ENCODE measurements at places on chromosomes 1 and 21.

DNA sequence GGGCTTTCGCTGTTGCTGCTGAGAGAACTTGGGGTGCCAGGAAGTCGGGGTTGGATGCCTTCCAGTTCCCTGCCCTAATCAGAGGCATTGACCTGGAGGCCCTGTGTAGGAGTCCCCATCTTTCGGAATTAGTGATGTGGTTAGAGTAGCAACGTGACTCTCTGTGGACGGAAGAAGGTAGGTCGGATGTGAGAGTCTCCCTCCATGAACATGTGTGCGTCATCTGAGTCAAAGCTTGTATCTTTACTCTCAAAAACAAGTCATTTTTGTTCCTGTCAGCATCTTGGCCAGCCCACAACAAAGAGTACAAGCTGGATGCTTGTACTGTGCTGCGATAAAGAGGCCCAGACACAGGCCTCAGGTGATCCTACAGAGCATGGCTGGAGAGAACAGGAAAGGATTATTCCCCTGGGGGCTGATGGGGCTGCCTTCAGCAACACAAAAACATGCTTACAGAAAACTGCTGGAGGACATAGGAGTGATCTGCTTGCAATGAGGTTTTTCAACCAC lies 31.0 kb upstream of the IL10 start:
- DNase-seq: no peak

DNA sequence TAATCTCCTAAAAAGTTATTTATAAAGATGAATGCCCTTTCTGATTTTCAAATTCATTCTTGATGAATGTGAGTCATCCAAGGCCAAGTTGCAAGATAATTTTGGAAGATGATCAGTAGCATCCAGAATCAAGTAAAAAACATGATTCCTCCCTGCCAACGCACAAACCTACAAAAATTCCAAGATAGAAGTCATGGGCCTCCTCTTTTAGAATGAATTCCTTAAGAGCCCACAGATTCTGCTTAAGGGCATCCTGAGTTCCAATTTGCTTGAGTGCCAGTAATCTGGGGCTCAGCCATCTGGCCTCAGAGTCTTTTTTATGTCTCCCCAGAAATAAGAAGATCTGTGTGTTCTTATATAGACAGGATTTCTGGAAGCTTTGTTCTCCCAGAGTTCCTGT lies 23.2 kb upstream of the SPATA6 start:
- DNase-seq: peak; percentile 60

- DNase-seq: peak; percentile 65
These were observed 3.0 kb downstream of the ATP2B4 start for GRCh38 chr1:203629507-203630082.

DNA sequence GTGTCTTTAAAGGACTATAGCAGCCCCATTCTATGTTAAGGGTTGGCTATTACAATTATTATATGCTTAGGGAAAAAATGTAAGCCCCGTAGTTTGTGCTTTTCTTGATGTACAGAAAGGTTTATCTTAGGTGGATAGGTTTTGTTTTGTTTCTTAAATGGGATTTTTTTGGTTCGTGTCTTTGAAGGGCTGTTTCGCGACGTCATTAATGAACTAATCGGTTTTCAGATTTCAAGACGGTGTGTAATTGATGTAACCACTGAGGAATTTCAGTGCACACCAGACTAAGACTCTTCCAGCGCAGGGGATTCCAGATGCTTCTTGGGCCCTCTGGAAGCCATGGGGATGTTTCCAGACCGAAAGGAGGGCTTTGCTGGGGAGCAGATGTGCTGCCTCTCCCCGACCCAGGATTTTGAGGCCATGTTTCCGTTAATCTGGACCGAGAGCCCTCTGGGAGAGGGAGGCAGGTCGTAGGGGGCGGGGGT lies 4.8 kb upstream of the SIM2 start:
- DNase-seq: peak; percentile 45

- no peak for DNase-seq
These were observed 10.3 kb upstream of the NBPF11 start for GRCh38 chr1:148162363-148162762.

GRCh38 chr21:44090325-44090724 lies 16.9 kb upstream of the PWP2 start:
- DNase-seq: no peak

GRCh38 chr1:64676386-64676785 lies 68.5 kb upstream of the RAVER2 start:
- DNase-seq: no peak

DNA sequence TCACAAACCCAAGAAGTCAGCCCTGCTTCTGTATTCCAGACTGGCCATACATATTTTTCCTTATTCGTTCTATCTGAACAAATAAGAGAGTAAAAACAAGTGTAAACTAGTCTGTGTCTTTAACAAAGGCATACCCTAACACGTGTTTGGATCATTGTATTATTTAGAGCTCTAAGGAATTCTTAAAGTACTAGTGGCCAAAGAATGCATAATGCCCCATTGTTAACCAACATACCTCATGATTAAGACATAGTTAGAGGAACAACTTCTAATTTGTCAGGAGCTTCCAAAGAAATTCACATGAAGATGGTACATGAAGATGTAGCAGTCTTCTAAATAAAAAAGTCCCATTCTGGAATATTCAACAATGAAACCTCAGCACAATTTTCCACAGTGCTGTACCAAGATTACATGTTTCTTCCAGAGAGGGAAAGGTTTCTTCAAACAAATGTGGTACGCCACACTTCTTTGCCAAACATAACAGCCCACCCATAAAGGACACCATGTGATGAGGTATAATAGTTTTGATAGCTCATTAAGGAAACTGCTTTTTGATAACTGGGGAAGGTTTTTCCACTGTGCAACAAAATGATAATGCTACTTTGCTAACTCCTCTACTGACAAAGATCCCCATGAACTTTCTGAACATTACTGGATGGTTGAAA lies 5.0 kb downstream of the PALMD start:
- DNase-seq: no peak

DNA sequence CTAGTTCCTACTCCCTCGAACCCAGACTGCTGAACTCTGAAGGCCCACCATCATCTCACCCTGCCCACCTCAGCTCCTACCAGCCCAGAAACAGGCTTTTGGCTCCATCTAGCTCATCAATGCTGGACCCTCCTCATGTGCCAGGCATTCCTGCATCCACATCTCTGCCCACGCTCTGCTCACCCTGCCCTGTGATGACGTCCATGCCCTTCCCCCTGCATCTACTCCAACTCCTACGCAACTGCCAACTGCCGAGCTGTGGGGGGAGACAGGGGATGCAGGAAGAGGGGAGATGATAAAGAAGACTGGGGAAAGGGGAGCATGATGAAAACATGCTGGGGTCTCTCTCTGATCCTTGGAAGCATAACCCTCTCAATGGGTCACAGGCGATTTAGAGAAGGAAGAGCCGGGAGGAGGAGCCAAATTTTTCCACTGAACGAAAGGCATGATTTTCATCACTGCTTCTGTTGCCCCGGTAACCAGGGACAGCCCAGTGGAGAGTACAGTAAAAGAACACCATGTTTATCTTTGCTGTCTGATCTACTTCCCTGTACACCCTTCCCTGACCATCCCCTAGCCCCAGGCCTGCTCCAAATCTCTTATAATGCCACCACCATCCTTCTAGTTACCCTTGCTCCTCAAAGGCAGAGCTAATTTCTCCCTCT lies 44.3 kb downstream of the CD34 start:
- DNase-seq: no peak

DNA sequence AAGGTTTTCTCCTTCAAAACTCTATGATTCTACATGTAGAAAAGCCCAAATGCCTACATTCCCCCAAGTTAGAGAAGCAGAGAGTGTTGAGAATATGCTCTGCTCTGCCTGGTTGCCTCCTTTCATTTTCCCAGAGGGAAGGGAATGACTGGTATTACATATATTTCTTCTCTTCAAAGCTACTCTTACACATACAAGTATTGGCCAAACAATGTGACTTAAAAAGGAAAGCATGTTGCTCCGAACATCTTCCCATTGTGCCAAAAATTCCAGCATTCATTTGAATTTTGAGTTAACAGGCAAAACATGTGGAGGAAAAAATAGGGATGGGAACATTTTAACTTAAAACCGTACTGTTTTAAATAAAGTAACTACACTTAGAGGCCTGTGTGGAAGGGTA lies 125.2 kb downstream of the COQ8A start:
- no peak for DNase-seq

- no peak for DNase-seq
These were observed 8.4 kb downstream of the LRRC3 start for GRCh38 chr21:44463724-44464123.

- DNase-seq: peak; percentile 36
These were observed 55.5 kb downstream of the GABPA start for GRCh38 chr21:25790122-25790877.

GRCh38 chr1:167681024-167681423 lies 40.8 kb upstream of the MPZL1 start:
- no peak for DNase-seq

DNA sequence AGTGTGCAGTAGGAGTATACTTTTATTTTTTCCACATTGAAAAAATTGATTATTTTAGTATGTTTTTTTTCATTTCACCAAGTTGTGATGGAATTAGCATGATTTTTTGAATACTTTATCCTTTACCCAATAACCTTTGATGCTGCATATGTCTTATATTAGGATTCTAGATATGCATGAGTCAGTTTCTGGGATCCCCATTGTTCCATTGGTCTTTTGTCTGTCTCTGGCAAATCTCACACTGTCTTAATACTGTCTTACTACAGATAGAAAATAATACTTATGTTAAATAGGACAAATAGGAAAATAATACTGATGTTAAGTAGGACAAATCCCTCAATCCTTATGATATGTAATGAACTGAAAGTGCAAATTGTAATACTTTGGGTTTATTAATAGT lies 54.3 kb upstream of the ASB17 start:
- DNase-seq: no peak

- peak; percentile 74 for DNase-seq
These were observed 3.5 kb upstream of the PEAR1 start for GRCh38 chr1:156889802-156890580.

GRCh38 chr21:46559291-46559983 lies 45.4 kb downstream of the S100B start:
- no peak for DNase-seq

DNA sequence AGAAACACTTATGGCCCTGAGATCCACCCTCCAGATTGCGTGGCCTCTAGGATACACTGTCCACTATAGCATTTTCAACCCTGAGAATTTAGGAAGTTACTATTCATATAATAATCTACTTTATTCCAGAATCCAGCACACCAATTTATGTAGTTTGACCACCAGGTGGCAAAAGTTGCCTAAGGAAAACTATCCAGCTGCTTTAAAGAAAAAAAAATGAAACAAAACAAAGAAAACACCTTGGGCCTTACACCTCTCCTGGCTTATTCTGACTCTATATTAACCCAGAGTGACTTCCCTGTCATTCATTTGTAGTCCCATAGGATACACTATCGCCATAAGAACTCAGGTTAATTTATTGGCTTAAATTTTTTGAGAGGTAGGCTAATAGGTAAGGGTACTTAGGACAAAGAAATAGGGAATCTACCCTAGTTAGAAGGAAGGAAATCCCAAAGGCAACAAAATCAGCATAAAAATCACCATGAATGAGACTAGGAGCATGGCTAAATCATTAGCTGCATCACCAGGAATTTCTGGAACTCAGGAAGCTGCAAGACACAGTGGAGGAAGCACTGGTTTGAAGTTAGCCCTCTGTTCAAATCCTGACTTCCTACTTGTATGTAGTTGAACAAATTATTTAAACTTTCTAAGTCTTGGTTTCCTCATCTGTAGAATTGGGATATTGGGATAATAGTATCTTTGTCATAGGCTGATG lies 107.5 kb downstream of the SPAG17 start:
- DNase-seq: peak; percentile 37

DNA sequence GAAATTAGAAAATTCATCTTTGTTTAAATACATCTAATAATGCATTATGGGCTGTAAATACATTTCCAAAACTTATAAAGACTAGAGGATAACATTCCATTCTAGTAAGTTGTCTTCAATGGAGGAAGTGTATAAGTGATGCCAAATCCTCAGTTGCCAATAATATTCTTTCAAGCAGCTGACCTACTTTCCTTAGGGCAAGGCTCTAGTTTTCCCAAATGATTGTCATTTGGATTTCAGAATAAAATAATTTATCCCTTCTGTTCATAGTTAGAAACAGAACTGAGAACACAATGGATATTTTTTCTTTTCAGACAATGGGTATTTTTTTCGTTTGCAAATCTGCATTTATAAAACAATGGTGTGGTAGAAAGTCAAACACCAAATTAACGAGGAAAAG lies 354.9 kb upstream of the ADAMTS5 start:
- DNase-seq: no peak

GRCh38 chr1:244084763-244085162 lies 33.7 kb downstream of the ZBTB18 start:
- no peak for DNase-seq

DNA sequence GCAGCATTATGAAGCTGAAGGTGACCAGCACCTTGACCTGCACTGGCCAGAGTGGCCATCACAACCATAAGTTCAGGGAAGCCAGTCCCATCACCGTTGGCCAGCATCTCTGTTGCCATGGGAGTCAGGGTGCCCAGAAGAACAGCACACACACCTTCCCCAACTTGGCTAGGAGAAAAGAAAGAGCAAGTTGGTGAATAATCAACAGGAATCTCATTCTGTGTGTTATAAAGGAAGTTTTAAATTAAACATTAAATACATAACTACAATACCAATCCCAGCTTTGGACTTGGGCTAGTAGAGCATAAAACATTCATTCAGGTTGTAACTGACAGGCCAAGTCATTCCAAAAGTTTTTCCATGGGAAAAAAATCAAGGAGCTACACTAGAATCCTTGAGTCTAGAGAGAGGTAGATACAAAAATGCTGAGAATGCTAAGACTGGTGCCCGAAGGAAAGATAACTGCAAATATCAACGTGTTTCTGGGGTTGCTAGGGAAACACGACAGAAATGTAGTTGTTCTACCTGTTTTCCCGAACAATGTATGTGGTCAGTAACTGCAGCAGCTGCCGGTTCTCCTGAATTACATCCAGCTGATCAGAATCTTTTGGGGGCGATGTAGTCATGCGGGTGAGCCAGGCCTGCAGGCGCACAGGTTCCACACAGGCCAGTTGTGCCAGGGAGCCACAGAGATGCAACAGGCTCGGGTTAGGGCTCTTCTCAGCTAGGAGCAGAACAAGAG lies 45.6 kb downstream of the UBR4 start:
- DNase-seq: no peak

DNA sequence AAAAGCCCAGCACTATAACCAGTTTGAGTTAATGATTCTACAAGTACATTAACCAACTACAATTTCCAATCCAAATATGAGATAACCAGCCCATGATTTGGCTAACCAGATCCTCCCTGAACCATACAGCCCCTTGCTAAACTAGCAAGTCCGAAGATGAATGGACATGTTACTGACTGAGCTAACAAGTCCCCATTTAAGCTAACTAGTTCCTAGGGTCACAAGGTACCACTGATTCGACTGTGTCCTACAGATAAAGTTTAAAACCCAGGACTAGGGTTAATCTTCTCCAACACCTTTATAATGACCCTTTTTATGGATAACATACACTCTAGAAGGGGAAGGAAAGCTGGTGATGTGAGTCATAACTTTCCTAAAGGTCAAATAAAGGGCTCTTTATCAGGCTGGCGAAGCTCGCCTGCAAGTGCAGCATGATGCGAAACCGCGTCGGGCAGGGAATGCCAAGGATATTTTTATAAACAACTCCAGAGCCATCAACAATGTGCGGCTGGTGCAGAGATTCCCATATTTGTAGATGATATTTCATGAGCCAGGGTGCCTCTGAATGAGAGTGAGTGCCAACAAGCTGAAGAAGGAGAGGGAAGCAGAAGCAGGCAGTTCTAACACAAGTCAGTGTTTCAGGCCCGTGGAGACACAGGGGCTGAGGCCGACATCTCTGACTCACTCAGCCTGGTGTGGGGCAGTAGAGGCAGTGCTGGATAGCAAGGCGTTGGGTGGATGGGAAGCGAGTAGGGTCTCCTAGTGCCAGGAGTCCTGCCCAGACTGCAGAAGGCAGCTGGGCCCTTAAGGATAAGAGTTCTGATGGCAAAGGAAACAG lies 75.6 kb upstream of the ROR1 start:
- DNase-seq: no peak

Data from EL (cell line).